ENCODE measurements at places on chromosomes 7 and 10.

DNA sequence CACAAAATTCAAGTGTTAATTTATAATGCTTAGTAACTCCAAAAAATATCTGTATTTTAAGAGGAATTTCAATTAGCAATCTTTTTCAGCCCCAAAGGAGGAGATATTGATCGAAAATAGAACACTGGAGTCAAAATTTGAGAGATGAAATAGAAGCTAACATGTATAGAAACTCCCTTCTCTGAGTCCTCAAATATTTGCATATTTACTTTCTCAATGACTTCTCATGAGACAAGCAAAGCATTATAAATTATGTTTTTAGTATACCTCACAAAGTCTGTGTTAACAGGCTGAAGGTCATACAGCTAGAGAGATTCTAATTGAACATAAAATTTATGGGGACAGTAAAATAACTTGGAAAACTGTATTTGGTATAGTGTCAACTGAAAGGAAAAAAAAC, 260.5 kb downstream of the GPAM start:
- no peak for DNase-seq

GRCh38 chr7:14685167-14685566, 217.4 kb downstream of the DGKB start:
- no peak for DNase-seq

- DNase-seq = no peak
Observed at GRCh38 chr10:72906446-72906845, 12.9 kb downstream of the OIT3 start.

DNA sequence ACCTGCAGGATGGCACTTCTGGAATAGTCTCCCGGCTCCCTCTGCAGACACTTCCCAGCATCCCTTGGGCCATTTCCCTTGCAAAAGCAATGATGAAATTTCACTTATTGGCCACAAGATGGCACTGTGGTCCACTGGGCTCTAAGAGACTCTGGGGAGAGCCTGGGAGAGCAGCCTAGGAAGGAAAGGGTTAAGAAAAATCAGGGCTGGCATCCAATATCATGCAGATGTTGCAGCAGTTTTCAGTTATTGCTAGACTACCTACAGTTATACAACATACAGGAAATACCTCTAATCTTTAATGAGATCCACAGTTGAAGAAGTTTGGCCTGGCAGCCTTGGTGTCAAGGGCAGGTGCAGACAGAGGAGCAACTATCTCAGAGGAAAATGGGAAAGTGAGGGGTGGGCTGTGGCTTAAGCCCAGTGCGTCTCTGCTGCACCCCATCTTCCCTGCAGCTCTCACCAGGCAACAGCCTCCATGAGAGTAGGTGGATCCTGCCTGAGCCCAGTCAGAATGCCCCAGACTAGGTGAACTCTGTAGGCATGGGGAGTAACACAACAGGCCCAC, 100.2 kb upstream of the PRSS58 start:
- DNase-seq = no peak

DNA sequence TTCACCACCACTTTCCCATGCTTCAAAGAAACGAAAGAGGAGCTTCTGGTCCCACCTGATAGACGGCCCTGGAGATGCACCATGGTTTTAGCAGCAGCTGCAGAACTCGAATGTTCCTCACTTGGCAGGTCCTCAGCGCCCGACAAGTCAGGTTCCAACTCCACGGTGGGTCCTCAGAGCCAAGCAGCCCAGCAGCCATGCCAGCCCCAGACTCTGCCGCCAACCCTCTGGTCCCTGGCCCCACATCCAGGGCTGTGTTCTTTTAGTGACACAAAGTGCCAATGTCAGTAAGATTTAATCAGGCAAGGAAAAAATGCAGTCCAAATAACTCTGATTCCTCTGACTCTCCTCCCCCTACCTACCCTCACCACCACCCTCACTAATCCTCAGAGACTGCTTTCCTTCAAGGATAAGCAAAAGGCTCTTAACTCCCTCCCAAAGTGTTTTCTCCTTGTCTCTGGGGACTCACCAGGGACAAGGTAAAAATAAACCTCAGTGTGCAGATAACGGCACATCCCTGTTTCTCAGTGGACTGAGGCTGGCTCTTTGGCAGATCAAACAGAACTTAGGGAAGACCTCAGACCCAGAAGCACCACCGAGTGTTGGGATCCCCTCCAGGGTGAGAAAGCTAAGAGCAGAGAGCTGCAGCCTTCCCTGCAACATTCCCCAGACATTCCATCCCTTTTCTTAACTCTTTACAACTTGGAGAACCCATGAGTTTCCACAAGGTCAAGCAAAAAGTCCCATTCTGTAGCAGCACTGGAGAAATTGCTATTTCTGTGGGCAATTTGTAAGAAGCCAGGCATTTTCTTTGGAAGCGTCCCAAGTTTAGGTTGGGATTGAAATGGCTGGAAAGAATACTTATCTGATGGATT, 358.9 kb downstream of the FRMD4A start:
- no peak for DNase-seq

GRCh38 chr7:36286226-36286625, 103.4 kb upstream of the ANLN start:
- no peak for DNase-seq

- DNase-seq = no peak
Observed at GRCh38 chr10:73997461-73997786, 492 bp upstream of the VCL start.

GRCh38 chr7:99737726-99738125, 2.7 kb upstream of the CYP3A7 start:
- DNase-seq = no peak

DNA sequence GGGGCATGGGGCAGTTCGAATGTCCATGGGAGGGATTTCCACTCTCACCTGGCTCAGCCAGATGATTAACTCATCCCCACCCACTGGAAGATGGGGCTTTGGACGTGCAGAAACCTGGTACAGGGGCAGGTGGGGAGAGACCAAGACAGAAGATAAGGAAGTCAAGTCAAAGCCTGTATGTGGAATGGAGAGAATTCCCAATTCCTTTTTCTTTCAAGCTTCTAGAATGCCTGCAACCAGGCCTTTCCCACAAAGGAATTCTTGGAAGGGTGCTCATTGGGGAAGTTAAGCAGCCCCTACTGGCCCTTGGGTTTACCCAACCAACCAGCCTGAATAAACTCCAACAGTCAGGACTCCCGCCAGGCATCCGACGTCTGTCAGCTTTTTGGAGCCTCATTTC, 39.1 kb downstream of the CCM2 start:
- no peak for DNase-seq

GRCh38 chr10:43026039-43026973, 50.6 kb upstream of the RET start:
- DNase-seq = no peak

DNA sequence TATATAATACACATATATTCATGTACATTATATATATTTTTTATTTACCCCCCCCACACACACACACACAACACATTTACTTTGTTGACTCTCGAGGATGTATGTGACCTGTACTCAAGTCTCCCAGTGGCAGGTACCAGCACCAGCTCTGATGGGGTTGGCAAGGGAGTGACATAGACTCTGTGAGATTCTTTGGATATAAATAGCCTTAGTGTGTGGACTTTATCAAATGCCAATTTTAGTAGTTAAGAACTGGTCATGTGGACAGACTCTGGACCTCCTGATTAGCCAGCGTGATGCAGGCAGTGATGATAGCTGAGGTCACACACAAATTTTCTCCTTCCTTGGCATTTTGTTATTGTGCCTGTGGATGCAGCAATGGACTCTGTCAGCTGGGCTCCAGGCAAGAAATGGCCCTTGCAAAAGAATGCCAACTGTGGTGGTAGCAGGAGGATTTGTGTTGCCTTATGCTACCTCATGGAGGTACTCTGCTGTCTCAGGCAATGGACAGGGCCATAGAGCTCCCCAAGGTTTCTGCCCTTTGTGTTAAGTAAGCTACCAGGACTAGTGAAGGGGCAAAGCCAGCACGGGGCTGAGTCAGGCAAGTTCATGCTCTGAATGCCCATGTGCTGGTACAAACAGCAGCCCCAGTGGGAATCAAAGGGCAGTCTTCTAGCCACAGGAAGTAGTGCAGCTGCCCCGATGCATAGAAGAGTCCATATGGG, 224.6 kb upstream of the ZWINT start:
- no peak for DNase-seq

GRCh38 chr7:94901981-94902380, 5.4 kb upstream of the PPP1R9A start:
- no peak for DNase-seq

- DNase-seq = no peak
Observed at GRCh38 chr7:3957472-3958108, 656.5 kb downstream of the SDK1 start.

DNA sequence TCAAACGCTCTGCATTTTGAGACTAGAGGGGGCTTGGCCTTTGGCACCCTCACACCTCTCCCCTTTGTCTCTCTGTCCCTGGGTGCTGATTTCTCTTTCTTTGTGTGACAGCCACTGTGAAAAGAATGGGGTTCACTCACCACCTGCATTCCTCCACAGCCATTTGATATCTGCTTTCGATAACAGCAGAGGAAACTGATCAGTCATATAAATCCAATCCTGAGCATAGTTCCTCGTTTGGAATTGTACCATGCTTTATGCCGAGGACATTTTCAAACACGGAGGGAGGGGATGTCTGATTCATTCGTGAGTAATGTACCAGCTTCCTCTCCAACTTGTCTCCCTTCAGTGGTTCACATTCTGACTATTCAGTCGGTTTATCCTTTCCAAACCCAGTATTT, 15.8 kb downstream of the MET start:
- no peak for DNase-seq

GRCh38 chr7:81487516-81487915, 282.3 kb downstream of the HGF start:
- no peak for DNase-seq
